ENCODE measurements at places on chromosomes 16 and 17.

DNA sequence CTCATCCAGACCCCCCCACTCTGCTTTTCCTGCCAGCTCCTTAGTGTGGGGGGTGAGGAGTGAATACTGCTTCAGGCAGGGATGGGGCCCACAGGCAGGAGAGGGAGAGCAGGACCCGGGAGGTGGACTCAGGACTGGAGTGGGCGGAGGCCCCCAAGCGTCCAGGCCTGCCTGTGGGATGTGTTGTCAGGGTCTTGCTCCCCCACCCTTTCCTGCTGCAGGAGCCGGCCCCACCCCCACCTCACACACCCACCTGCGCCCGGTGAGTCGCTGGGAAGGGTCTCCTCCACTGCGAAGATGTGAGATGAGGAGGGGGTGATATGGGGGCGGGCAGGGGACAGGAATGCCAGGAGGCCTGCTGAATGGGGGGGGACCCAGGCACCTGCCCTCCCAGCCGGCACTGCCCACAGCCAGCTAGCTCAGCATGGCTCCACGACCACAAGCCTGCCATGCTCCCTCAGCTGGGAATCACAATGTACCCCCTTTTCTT lies 1.1 kb downstream of the FAM171A2 start:
- no peak for DNase-seq

DNA sequence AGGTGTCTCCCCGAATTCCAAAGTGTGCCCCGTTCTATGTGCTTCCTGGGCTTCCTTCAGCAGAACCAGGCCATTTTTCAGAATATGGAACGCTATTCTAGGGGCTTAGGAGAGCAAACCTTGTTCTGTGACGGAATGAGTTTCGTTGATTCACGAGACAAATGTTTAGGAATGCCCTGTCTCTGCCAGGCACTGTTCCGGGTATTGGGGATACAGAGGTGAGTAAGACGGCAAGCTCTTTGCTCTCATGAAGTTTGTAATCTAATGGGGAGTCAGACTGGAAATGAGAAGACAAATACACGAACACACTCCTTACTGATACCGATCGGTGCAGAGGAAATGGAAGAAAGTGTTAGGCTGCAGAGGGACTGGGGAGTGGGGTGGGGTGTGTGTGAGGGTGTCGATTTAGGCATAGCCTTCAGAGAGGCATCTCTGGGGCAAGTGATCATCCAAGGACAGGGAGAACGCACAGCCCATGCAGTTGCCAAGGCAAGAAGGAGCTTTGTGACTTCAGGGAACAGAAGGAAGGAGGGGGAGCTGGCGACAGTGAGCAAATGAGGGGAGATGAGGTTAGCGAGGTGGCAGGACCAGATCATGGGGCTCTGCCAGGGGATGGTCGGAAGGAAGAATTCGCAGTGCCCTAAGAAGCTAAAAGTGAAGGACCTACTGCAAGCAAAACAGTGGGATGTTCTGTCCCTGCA lies 189.6 kb downstream of the MSI2 start:
- no peak for DNase-seq

DNA sequence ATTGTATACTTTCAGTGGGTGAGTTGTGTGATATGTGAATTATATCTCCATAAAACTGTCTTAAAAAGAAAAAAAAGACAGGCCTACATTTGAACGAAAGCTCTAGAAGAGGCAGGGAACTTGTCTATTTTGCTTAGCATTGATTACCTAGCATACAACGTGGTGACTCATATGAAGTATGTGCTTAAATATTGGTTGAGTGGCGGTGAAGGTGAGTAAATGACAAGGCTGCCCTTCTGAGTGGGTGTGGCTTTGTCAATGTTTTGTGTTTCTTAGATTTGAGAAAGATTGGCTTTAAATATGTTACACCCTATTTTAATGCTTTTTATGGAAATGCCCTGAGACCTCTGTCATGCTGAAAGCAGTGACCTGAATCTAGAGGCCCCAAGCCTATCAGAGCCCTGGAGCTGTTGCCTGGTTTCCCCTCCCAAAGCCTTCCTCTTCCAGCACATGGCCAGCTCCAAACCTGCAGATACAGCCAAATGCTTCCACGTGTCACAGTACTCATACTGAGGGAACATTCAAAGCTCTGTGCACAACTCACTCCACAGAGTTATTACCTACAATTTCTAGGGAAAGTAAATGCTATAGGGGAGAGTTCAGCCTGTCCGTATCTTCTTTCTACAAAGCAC lies 260.0 kb downstream of the PHKB start:
- no peak for DNase-seq

DNA sequence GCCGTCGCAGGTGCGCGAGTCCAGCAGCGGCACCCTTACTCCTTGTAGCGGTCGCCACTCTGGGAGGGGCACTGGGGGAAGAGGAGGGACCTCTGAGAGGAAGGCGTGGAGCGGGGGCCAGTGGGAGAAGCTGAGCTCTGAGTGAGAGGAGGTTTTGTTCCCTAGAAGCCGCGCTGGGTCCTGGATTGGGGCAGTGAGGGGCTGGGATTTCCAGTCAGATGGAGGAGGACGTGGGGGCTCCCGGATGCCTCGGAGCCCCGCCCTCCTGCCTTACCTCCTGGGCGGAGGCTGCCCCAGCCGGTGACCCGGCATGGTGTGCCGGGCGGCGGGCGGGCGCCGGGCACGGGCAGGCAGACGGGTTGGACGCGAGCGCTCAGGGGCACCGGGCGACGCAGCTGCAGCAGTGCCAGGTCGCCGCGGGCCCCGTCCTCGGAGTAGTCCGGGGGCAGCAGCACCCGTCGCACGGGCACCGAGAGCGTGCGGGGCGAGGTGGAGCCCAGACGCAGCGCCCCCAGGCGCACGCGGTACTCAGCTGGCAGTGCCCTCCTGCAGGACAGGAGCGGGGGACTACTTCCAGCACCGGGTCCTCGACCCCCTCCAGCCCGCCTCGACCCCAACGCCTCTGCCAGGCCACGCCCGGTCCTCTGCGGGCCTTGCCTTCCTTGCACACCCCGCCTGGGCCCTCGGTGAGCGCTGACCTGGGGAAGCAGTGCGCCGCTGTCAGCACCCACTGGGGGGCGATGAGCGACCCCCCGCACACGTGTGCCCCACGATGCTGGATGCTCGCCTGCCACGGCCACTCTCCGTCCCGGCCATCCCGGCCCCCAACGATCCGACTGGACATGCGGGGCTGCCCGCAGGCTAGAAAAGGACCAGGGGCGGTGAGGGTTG lies 2.0 kb downstream of the PRSS33 start:
- DNase-seq: peak; percentile 19

- no peak for DNase-seq
These were observed 86.8 kb downstream of the CDYL2 start for GRCh38 chr16:80717611-80718010.

GRCh38 chr17:8912084-8912981 lies 44.9 kb upstream of the PIK3R6 start:
- DNase-seq: no peak

- peak; percentile 87 for DNase-seq
These were observed at the start of gene CDT1 for GRCh38 chr16:88803264-88803987. Gene CDT1 (plus strand): TSS chr16:88803789. CDS start chr16:88803832, 43 bp downstream.

DNA sequence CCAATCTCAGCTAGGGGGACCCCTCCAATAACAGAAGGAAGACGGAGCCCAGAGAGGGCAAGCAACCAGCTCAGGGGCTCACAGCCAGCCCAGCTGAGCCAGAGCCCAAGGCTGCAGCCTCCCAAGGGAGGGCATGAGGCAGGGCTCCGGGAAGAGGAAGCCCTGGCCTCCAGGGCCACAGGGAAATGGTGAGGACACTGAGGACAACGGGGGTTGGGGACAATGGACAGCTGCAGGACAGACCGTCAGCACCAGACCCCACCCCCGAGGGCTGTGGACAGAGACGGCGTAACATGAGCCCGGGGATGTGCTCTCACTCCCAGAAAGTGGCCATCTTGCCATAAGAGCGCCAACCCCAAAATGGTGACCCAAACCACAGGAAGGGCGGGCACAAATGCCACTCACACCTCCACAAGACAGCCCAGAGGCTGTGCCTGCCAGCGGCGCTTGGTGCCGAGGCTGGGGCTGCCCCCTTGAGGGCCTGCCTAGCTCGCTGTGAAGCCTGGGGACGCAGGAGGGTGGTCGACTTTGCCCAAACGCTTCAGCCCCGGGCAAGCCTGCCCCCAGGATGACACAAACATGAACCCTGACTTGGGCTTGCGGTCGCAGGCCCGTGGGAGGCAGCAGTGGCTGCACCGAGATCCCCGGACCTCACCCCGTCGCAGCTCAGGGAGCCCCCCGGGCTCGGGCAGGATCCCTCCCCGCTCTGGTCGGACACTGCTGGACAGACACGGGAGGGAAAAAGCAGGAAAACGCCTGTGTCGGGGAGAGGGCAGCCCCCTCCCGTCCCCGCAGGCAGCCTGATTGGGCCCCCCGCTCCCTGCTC lies 10.5 kb downstream of the PIMREG start:
- DNase-seq: no peak
